ENCODE measurements at places on chromosomes 16 and 17.
A peak's percentile ranks its signal among the peaks of the same experiment; 100 is the strongest.

DNA sequence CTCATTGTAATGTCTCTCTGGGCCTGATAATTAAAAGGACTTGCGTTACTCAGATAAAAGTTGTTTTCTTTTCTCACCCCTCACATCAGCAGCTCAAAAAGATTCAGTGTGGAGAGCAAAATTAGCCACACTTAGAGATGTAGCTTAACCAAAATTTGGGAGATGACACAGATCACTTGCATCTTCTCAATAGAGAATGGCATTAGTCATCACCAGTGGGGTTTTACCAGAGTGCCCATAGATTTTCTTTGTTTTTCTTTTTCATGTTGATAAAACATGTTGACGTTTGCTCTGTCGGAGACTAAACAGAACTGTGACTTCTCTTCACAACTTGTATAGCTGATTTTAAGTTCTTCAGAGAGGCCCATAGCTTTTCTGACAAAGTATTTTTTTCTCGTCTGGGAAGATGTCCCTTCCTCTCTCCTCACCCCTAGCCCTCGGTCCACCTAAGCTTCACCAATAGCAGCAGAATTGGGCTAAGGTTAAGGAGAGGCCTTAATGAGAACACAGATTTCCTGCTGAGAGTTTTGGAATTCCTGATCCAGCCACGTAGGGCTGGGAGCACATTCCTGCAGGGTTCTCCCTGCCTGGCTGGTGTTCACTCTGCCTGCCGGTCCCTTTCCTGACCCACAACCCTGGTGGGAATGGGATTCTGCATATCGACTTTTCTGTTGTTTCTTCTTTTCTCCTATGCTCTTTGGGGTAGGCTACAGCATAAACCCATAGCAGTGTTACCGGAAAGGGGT lies 92.6 kb downstream of the CACNG3 start:
- no peak for DNase-seq

- DNase-seq, result no peak
Measured at GRCh38 chr17:66485309-66485947, 183.0 kb downstream of the PRKCA start.

DNA sequence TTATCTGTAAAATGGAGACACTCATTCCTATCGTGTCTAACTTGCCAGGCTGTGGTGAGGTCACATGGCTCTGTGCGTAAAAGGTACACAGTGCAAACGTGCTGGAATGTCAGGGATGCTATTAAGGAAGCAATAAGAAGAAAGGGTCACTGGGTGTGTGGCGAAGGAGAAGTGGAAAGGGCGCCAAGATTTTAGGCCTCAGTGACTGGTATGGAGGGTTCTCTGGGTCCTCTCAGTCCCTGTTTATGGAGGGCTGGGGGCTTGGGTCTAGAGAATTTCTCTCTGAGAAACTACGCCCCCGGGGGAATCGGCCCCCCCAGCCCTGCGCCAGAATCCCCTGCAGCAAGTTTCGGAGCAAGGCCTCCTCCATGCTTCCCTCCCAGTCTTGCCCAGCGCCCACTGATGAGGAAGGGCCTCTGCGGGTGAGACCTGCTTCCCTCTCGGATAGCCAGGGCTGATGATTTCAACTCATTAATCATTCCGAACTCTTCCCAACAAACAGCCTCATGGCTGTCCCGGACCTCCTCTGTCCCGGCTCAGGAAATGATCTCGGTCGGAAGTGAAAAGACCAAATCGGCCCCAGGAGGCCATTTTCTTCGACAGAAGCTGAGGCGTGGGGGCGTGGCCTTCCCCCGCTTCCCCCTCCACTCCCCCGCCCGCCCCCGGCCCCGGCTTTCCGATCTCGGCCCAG lies 1.2 kb upstream of the HEXIM1 start:
- DNase-seq, result no peak

DNA sequence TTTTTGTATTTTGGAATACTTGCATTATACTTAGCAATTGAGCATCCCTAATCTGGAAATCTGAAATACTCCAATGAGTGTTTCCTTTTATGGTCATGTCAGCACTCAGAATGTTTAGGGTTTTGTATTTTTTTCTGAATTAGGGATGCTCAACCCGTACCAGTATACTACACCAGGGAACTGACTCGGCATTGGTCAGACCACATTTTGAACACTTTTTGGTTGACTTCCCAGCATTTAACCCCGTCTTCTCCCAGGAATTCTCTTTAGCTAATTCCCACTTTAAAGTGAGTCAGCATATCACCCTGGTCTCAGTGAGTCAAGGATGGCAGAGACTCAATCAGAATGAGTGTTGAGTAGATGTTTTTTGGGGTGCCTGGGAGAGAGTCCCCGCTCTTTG lies 177.9 kb downstream of the SPECC1 start:
- DNase-seq, result no peak

DNA sequence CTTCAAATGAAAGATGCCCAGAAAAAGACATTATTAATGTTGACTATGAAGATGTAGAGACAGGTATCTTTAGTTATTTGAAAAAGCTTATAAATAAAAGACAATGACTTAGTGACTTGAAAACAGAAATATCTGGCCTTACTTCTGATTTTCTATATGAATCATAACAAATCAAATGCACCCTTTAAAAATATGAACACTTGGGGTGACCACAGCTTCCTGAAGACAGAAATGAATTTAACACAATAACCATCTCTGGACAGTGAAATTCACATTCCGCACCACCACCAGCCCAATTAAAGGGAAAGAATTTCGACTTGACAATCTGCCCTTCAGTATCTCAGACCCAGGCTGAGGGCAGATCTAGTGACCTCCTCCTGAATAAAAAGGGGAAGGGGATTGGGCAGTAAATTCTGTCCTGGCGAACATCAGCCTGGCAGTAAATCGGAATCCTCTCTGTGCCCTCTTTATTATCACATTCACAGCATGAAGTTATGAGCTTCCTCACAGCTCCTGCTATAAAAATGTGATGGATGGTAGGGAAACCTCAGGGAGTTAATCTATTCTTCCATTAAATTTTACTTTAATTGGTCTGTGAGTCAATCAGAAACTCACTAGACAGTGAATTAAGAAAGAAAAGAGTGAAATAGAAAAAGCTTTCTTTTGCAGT lies 131.5 kb downstream of the SNX11 start:
- no peak for DNase-seq

- peak; percentile 87 for DNase-seq
Measured at GRCh38 chr17:82012640-82013295, 9.9 kb downstream of the CENPX start.

GRCh38 chr17:70654706-70655105 lies 485.4 kb downstream of the KCNJ2 start:
- DNase-seq, result no peak

DNA sequence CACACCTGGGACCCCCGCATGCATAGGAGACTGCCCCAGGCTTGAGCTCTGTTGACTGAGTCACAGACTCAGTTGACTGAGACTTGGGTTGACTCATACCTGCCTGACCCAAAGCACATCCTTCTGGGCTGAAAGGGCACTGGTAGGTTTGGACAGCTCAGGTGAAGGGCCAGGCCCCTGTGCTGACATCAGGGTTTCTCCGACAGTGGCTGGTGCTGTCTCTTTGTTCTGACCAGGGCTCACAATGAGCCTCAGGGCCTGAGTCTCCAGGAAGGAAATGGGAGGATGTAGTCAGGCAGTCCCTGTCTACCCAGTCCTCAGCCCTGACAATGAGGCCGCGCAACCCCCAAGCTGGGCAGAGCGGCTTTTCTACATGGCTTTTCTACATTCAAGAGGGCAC lies 6.5 kb downstream of the SPNS2 start:
- no peak for DNase-seq

DNA sequence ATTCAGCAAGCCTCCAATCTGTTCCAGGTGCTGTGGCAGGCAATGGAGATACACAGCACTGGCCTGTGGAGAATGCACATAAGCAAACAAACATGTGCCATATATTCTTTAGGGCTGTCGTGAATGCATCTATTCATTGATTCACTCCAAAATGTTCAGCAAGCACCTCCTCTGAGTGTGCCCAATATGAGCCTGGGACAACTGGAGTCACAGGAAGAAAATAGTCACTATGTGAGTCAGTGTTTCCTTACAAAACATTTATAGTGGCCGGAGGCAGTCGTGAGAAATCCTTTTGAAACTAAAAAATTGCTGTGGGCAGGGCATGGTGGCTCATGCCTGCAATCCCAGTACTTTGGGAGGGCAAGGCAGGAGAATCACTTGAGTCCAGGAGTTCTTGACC lies 310.1 kb downstream of the CA10 start:
- DNase-seq, result no peak

GRCh38 chr17:75514919-75515495 lies 330 bp downstream of the CASKIN2 start:
- DNase-seq, result peak; percentile 71

- no peak for DNase-seq
Measured at GRCh38 chr17:57838857-57839570, 10.8 kb downstream of the MRPS23 start.

GRCh38 chr16:75495076-75495674 lies at the start of gene CHST6:
Gene CHST6, minus strand, starts transcription at chr16:75495441. Its CDS starts 15,613 bp downstream, at chr16:75479828.
- no peak for DNase-seq

DNA sequence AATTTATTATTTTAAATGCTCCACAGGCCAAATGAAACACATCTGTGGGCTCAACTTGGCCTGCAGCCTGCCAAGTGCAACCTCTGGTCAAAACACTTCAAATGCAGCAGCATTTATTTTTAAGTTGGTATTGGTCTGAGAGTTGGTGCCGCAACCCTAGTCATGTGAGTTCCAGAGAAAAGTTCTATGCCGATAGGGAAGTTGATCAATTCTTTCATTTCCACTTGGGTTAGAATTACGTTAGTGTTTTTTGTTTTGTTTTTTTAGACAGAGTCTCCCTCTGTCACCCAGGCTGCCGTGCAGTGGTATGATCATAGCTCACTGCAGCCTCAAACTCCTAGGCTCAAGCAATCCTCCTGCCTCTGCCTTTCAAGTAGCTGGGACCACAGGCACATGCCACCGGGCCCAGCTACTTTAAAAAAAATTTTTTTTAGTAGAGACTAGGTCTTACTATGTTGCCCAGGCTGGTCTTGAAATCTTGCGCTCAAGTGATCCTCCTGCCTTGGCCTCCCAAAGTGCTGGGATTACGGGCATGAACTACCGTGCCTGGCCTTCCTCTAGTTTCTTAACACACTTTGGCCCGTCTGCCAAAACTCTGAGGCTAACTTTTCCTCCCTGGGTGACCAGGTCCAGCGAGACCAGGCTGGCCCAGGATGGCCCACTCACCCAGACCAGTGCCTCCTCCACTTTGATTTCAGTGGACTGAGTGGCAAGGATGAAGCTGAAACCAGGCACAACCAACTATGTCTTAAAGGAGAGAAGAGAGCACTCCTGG lies 221.1 kb downstream of the MRTFB start:
- peak; percentile 39 for DNase-seq

- no peak for DNase-seq
Measured at GRCh38 chr17:63834431-63835166, 7.1 kb upstream of the FTSJ3 start.

GRCh38 chr17:50139950-50140885 lies 10.3 kb upstream of the SAMD14 start:
- peak; percentile 88 for DNase-seq

GRCh38 chr16:24308200-24308599 lies 52.1 kb downstream of the CACNG3 start:
- DNase-seq, result no peak

DNA sequence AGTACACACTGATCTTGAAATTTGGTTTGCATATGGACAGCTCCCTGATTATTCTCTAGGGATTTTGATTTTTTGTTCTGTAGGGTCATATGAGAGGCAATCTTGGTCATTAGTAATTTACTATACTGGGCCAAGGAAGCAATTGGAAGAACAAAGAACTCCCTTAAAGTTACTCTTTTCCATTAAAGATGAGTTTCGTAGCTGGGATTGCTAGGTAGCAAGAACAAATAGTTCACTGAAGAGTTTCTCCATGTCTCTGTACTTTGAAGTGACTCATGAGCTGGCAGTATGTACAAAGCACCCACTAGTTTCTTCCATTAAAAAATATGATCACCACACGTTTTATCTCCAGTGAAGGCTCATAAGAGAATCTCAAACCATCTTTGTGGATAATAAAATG lies 6.2 kb upstream of the BCAS3 start:
- DNase-seq, result no peak

All from upper lobe of right lung (tissue), 1 donor.